Neural progenitor cell (in vitro differentiated cells): ENCODE measurements at places on chromosomes 2 and 18. TPM values are rescaled to one million over a fixed set of nuclear protein-coding genes. Genes with fewer than 3 reads are reported as not detected.

- DNase-seq: no peak
Measured at GRCh38 chr2:128727914-128728313, 409.2 kb upstream of the HS6ST1 start.

GRCh38 chr2:65388596-65389390, 43.6 kb downstream of the SPRED2 start:
- no peak for DNase-seq

GRCh38 chr18:45416168-45416567, 199.1 kb upstream of the SLC14A2 start:
- DNase-seq: peak; percentile 16

The CCDC68 gene
- total RNA-seq: not detected in 2 replicates

The EMILIN1 gene
- 0.15 and 5.1 TPM in 2 replicates for total RNA-seq
